Activated CD4-positive, alpha-beta T cell treated with anti-CD3 and anti-CD28 coated beads, Interleukin-2, amount 50 U/mL, for 4 hours (primary cell): ENCODE measurements at places on chromosomes 4 and X.

- DNase-seq, result no peak
Observed at GRCh38 chr4:113699772-113700171, 61.8 kb downstream of the CAMK2D start.

DNA sequence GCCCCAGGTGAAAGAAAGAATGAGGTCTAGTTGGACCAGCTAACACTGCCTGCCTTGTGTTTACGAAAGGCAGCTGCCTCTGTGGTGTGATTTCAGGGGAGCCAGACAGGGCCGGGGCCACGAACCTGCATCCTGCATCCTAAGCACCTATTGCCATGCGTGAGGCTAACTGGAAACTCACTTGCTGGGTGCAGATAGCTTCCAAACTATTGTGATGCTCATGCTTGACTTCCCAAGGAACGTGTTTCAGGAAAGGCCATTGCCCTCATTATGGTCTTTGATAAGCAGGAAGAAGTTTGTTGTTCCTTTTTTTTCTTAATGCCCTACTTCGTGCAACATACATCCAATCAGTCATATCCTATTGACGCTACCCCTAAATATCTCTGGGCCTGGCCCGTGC lies 2.3 kb upstream of the IRF2 start:
- DNase-seq, result no peak

- DNase-seq, result no peak
Observed at GRCh38 chr4:8213121-8213520, 14.0 kb downstream of the SH3TC1 start.

GRCh38 chr4:66585767-66586166 lies 915.5 kb upstream of the EPHA5 start:
- DNase-seq, result no peak

DNA sequence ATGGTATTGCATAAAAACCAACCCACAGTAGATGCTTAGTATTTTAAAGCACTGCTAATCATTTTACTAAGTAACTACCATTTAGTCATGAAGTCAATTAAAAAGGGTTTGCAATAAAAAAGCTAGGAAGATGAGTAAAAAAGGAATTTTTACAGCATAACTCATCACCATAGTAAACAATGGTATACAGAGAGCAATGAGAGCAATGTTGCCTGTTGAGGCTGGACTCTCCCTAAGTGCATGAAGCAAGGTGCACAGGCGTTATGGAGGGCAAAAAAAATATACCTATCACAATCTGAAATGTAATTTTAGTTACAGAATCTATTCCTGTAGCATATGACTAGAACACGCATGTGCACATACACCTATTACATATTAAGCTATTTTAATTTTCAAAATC lies 129.6 kb upstream of the BMP3 start:
- no peak for DNase-seq

DNA sequence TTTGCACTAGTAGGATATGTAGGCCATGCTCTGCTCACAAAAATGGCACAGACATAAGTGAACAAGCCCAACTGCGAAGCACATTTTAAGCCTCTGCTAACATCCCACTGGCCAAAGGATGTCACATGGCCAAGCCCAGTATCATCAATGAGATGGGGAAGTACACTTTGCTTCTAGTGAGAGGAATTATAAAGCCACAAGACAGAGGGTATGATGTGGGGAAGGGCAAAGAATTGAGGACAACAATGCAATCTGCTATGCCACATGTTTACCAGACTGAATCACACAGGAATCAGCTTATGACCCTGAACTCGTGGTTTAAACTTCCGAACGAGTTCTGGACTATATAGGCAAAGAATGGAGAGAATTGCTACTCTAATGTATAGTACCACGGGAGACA lies 39.1 kb downstream of the SUPT20HL1 start:
- DNase-seq, result no peak

DNA sequence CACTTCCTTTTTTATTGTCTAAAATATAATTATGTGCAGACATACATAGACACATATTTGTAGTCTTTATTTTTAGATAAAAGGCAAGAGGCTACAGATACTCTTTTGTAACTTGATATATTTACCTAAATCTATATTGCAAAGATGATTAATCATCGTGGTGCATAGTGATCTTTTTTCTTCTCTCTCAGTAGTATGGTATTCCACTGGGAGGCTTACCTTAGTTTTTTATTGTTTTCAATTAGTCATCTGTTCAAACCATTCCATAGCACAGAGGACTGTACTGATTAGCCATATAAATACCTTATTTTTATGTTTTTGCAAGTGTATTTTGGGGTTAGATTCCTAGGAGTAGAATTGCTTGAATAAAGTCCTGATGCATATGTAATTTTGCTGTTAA lies 619.7 kb downstream of the GRXCR1 start:
- DNase-seq, result no peak

- DNase-seq, result no peak
Observed at GRCh38 chr4:72128741-72129140, 96.9 kb downstream of the NPFFR2 start.
